Hematopoietic multipotent progenitor cell treated with erythropoietin and hydrocortisone succinate and interleukin-3 and kit ligand, for 8 days (in vitro differentiated cells): ENCODE measurements at places on chromosomes 13 and 19.

DNA sequence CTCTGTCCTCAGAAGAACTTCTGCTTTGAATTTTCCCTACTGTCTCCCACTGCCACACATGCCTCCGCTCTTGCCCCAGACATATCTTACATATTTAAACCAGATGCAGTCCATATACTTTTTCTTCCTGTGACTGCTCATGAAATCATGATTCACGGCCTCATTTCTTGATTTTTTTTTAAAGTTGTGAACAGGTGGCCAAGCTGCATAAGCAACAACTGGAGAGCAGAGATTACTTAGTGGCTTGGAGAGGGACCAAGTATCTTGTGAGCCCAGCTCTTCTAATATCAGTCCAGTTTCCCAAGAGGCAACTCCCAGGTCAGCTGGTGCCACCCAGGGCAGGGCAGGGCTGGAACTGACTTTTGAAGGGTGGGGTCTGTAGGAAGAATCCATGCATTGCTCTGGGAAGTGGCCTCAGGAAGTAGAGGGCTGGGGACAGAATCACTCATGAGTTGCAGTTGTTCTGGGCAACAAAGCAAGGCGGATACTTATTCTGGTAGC lies 152.4 kb downstream of the LMO7 start:
- DNase-seq: peak; percentile 24

- no peak for DNase-seq
Measured at GRCh38 chr13:66138172-66138811, 1091.8 kb downstream of the PCDH9 start.

- DNase-seq: no peak
Measured at GRCh38 chr19:12882589-12882988, 1.3 kb upstream of the DNASE2 start.

DNA sequence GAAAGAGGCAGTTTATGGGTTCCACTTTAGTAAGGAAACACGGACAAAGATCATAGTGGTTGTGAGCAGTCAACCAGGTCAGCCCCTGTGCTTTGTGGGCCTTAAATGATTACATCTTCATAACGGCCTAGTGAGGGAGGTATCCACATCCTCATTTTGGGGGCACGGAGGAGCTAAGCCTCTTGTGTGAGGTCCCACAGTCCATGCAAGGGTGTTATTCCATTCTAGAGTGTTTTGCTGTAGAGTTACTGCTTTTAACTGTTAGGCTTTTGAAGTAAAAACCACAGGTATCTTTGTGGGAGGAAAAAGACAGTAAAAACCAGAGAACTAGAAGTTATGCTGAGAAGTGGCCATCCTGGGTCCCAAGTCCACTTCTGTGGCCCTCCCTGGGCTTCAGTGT lies 4.0 kb downstream of the NOP53 start:
- DNase-seq: no peak

- DNase-seq: peak; percentile 78
Measured at GRCh38 chr19:18029617-18030338, 21.8 kb downstream of the ARRDC2 start.

- DNase-seq: no peak
Measured at GRCh38 chr13:57437587-57437986, 194.0 kb upstream of the PCDH17 start.

GRCh38 chr13:95858286-95859075 lies 181.5 kb downstream of the DNAJC3 start:
- DNase-seq: peak; percentile 32

DNA sequence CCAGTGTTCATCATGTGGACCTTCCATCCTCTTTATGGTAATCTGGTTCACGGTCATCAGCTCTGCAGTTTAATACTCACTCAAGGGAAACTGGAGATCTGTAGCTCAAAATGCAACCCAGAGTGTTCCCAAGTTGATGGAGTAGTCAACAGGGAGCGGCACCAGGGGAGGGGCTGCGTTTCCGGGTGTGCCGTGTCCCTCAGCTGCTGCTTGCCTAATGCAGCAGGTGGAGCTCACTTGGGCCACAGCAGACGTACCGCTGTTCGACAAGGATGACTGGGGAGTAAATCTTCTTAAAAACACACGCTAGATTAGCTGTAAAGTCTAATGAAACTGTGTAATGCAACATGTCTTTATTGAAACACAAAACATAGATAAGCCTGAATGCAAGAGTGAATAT lies 81.1 kb downstream of the TNFSF13B start:
- no peak for DNase-seq

DNA sequence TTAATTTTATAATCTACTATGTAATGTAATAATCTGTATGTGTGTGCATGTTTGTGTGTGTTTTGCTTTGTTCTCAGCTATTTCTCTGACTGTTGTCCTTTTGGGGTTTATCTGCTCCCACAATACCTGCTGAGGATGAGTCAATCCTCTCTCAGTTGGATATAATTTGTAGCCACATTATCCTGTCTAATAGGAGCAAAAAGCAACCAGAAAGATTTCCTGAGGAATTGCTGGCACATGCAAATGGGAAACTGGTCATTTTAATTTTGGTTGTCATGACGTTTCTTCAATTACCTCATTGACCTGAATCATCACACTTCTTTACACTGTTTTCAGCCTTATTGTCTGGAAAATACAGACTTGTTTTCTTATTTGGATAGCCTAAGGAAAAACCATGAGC lies 488.4 kb downstream of the KLF5 start:
- no peak for DNase-seq

- DNase-seq: no peak
Measured at GRCh38 chr13:40666933-40667621, 636 bp upstream of the FOXO1 start.

DNA sequence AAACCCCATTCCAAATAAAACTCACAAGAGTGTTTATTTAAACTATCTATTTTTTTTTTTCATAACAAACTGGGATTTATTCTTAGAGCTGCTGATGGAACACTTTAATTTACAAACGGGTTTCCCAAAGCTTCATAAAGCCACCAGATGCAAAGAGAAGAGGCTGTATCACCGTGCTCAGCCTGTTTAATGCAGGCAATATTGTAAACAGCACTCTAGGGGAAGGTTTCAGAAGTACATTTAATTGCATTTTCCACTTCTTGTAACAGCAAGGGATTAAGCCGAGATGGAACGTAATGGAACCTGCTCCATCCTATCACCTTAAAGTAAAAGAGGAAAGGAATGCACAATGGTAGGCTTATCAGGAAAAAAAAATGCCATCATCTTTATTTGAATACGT lies 550.6 kb upstream of the ARGLU1 start:
- no peak for DNase-seq

DNA sequence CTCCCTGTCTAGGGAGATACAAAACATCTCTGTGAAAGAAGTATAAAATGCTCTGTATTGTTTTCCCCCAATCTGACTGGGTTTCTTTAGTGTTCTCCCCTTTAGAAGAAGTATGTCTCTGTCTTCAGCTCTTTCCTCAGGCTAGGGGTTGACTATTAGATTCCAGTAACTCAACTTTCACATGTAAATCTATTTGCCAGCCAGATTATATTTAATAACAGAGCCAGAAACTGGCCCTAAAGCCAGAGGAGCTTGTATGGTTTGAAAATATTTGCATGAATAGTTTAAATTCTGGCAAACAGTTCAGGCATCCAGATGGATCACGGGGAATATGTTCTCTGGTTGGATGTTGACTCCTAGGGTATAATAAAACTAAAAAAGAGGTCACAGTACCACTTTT lies 22.3 kb upstream of the CYSLTR2 start:
- no peak for DNase-seq

- no peak for DNase-seq
Measured at GRCh38 chr13:42364613-42365000, 92.7 kb downstream of the AKAP11 start.

DNA sequence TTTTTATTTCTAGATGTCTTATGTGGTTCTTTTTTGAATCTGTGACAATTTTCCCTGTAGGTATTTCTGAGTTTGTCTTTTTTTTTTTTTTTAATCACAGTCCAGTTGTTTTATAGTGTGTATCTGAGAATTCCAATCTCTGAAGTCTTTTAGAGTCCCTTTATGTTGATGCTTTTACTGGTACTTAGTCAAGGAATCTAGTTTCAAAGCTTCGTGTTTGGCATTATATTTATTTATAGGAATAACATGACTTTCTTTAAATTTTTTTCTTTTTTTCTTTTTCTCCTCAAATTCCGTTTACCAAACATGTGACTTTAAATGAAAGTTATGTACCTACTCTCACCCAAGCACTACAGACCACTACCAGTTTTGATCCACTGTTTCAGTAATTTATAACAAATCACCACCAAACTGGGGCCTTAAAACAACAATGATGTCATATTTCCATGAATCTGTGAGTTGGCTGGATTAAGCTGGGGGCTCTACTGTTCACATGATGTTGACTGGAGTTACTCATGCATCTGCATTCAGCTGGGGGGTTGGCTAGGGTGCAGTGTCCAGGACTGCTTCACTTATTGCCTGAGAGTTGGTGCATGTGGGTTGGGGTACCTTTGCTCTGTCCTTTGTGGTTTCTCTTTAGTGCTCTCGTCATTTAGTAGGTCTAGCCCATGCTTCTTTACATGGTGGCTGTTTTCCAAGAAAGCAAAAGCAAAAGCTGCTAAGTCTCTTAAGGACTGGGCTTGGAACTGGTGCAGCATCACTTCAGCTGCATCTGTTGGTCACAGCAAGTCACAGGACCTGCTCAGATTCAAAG lies 22.3 kb downstream of the KCTD4 start:
- no peak for DNase-seq
